HT-29 (cell line): ENCODE measurements at places on chromosomes 5 and 9. TPM values are rescaled to one million over a fixed set of nuclear protein-coding genes. Genes with fewer than 3 reads are reported as not detected.

DNA sequence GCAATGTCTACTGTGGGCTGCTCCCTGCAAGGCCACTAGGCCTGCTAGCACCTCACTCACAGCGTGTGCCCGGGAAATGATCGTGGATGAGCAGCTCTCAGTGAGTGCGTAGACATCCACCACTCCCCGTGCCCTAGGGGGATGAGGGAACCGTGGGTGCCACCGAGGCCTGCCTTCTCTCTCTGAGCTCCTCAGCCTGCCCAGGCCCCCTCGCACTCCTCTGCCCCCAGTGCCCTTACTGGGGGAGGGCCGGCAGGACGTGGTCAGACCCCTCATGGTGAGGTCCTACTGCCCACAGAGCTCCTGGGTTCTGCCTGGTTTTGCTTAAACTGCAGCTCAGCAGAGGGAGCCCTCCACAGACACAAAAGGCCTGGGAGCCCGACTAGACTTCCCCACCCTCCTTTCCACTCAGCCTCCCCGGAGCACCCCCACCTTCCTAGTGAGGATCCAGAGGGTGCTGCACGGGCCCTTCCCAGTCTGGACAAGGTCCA, 220.0 kb downstream of the CACNA1B start:
- DNase-seq = no peak

Gene GLRA1
- not detected in 2 replicates for total RNA-seq

Gene FUT7
- 0.36 and 0.42 TPM in 2 replicates for total RNA-seq

DNA sequence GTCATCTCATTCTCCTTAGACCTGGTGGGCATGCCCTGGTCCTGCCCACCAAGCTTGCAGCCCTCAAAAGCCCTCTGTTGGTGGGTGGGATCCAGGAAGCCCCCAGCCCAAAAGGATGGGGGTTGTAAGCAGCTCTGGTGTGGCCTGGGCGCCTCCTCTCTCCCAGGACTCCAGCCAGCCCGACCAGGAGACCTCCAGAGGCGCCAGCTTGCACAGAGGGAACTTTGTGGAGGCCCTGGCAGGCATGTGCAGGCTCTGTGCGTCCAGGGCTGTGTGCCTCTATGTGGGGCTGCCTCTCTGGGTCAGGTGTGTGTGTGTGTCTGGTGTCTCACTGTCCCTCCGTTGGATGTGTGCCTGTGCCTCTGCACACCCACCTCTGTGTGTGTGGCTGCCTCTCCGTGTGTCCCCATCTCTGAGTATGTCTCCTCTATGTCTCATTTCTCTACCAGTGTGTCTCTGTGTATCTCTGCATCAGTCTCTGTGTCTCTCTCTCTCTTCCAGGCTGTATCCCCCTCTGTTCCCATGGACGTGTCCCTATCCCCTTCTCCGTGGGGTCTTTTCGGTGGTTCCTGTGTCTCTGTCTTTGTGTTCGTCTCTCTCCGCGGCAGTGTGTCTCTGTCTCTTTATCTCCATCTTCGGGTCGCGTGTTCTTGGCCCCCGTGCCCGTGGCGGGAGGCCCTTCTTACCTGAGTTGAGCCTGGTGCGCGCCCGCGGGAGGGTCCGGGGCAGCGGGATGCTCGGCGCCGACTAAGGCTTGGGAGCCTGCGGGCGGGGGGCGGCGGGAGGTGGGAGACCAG, 501 bp downstream of the ENHO start:
- no peak for DNase-seq

- DNase-seq = no peak
These were observed 409.5 kb upstream of the MEF2C start for GRCh38 chr5:89292487-89292886.

- peak; percentile 78 for DNase-seq
These were observed 227.0 kb downstream of the ELAVL2 start for GRCh38 chr9:23598994-23599393.

DNA sequence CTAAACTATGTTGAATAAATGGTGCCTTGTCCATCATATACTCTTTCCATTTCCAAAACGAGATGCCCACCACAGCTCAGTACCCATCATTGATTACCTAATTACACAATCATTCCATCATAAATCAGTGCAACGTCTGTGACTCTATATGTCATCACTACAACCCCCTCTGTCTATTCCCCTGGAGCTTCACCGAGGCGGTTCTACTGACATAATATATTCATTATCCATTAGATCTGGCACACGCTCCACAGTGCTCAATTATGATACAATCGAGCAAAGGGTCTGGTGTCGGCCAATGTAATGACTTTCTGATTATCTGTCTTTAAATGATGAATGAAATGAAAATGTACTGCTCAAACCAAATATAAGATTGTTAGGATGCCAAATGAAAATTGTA, 1737.7 kb upstream of the WWC1 start:
- no peak for DNase-seq

DNA sequence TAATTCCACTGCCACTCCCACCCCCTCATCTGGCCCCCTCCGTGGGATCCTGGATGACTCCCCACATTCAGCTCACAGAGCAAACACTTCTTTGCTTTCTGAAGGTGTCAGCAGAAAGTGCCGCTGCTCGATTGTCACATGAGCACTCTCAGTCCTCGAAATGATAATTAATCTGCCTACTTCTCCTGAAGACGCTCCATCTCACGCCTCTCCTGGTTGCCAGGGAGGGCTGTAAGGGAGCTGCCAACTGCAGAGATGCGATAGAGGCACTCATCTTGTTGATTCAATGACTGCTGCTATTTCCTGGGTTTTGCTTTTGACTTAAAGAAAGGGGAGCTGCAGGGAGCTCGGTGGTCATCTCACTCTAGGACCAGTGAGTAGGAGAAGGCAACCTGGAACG, 206.5 kb downstream of the DAB2IP start:
- no peak for DNase-seq

Gene SHISAL2B
- total RNA-seq = not detected in 2 replicates

Gene CDH9
- total RNA-seq = not detected in 2 replicates

Gene PDE6A
- total RNA-seq = not detected in 2 replicates

GRCh38 chr5:128470663-128471062, 67.4 kb downstream of the FBN2 start:
- DNase-seq = no peak

GRCh38 chr9:13205824-13206223, 73.7 kb downstream of the MPDZ start:
- DNase-seq = no peak

DNA sequence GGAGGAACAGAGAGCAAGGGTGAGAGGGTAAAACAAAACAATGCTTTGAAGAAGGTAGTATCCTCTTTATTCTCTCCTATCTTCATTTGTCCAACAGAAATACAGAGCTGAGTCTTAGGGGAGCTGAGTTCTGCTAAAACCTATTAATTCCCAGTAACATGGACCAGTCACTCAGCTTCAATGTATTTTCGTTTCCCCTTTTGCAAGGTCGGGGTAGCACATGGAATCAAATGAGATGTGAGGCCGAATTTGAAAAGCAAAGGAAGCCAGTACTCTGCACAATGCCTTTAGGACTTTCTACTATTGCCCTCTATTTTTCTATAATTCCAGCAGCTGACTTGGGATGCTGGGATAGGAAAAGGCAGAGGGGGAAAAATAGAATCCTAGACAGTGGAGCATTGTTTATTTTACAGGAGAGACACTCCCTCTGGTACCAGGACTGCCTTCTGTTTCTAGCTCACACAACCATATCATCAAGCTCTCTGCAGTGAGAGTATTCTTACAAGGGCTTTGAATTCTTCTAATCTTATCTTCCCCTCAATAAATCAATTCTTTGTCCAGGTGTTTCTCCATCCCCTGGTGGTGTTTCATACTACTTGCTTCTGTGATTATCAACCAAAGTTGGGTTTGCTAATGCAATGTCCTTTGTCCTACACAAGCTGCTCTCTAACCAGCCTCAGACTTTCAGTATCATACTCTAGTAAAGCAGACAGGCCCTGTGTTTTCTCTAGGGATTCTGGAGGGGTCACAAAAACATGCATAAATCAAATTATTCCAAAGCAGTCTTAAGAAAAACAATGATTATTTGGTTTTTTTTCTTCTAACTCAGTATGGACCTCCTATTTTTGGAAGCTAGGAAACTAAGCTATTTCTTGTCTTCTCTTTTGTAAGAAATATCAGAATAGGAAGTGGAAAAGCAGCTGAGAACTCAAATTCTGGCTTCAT, 341.5 kb downstream of the OSTF1 start:
- DNase-seq = no peak

GRCh38 chr5:115262011-115262320, 711 bp downstream of the PGGT1B start:
- peak; percentile 69 for DNase-seq

GRCh38 chr9:115264313-115264712, 146.4 kb upstream of the TNC start:
- DNase-seq = no peak

DNA sequence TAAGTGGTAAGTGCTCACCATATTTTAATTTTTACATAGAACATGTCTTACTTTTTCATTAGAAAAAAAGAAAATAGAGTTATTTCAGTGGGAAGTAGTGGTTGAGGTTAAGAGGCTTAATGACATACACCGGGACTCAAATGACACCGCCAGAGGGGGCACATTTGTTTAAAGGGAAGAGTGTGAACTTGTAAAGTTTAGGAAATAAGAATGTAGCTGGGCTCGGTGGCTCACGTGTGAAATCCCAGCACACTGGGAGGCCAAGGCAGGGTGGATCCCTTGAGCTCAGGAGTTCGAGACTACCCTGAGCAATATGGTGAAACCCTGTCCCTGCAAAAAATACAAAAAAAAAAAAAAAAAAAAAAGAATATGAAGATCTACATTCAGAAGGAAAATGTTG, 43.4 kb upstream of the TNFAIP8 start:
- no peak for DNase-seq

GRCh38 chr5:50853151-50853550, 186.7 kb downstream of the PARP8 start:
- DNase-seq = no peak
